Activated CD8-positive, alpha-beta memory T cell treated with anti-CD3 and anti-CD28 coated beads, Interleukin-2, amount 50 U/mL, for 4 hours (primary cell): ENCODE measurements at places on chromosomes 11 and 22.

- DNase-seq = no peak
Measured at GRCh38 chr11:102802341-102802740, 4.4 kb upstream of the MMP1 start.

DNA sequence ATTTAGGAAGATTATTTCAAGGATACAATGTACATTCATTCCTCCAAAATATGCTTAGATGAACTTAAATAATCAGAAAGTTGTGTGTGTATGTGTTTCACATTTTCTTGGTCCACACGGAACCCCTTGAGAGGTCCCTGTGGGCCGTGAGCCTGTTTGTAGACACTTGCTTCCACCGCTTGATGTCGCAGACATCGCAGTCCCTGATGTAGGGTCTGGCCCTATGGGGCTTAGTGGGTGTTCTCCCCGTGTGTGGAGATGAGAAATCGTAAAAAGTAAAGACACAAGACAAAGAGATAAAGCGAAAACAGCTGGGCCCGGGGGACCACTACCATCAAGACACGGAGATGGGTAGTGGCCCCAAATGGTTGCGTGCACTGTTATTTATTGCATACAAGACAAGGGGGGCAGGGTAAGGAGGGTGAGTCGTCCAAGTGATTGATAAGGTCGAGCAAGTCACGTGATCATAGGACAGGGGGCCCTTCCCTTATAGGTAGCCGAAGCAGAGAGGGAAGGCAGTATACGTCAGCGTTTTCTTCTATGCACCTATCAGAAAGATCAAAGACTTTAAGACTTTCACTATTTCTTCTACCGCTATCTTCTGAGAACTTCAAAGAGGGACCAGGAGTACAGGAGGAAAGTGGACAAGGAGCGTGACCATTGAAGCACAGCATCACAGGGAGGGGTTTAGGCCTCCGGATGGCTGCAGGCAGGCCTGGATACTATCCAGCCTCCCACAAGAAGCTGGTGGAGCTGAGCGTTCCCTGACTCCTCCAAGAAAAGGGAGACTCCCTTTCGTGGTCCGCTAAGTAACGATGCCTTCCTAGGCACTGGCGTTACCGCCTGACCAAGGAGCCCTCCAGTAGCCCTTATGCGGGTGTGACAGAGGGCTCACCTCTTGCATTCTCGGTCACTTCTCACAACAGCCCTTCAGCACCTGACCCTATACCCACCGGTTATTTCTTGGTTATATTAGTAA lies 1.2 kb upstream of the APOBEC3C start:
- DNase-seq = no peak

GRCh38 chr22:30694640-30695350 lies at the start of gene OSBP2:
OSBP2 (plus strand) TSS chr22:30694874; CDS start chr22:30694910, 36 bp downstream.
- DNase-seq = peak; percentile 38

- DNase-seq = no peak
Measured at GRCh38 chr11:134004496-134005172, 47.9 kb upstream of the IGSF9B start.

DNA sequence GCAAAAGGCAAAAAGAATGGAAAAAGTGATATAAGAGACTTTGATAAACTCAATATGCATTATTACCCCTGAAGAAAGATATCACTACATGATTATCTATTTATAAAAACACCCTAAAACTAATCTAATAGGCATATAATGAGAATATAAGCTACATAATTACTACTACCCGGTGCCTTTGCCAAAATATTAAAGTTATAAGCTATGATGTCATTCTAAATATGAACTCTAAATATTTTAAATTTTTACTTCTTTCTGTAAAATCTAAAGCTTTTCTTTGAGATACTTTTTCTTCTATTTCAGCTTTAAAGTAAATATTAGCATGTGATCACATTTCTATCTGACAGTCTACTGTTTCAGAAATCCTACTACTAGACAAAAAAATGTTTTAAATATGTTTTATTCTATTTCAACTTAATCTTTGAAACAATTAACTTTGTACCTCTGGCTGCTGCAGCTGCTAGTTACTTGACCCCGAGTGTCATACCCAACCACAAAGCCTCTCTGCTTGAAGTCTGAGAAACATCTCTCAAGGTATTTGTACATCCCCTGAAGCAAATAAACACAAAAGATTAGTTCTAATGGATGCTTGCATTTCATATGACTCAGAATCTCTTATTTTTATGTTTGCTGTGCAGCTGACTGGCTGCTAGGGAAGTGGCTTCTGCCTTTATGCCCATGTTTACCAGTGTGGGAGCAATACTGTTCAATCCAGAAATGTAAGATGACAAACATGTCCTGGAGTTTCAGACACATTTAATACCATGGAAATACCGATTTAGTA lies 26.8 kb downstream of the PGM2L1 start:
- no peak for DNase-seq

DNA sequence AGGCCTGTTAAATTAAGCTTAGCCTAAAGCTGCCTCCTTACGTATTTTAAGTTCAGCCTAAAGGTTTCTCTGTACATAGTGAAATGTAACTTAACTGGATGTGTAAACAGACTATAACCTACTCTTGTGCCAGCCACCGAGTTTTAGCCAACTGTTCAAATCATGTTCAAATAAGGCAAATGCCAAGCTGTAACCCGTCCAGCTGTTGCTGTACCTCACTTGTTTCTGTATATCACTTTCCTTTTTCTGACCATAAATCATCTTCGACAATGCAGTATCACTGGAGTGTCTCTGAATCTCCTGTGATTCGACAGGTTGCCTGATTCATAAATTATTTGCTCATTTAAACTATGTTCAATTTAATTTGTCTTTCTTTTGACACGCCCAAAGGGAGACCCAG lies 4.0 kb upstream of the PLAAT5 start:
- no peak for DNase-seq

DNA sequence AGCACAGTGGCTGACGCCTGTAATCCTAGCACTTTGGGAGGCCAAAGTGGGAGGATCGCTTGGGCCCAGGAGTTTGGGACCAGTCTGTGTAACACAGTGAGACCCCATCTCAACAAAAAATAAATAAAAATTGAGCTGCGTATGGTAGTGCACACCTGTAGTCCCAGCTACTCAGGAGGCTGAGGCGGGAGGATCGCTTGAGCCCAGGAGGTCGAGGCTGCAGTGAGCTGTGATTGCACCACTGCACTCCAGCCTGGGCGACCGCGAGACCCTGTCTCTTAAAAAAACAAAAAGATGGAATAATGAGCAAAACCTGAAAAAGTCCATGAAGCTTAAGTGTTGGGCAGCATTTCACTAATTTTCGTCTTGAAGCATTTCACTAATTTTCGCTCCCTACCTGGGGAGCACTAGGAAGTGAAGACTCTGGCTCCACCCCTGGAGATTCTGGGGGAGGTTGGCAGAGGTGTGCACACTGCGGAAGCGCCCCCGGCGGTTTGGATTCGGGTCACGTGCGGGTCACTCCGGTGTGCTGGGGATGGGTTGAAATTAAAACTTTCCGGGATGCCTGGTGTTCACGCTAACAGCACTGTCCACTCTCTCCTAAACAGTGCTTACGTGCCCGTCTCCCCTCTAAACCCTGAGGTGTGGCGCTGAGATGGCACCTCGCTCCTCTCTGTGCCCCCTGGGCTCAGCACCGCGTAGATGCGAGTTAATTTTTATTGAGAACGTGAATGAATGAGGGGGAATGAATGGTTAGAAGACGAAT lies 906 bp upstream of the NAA40 start:
- DNase-seq = no peak

GRCh38 chr11:25981998-25982397 lies 349.9 kb upstream of the ANO3 start:
- DNase-seq = no peak

DNA sequence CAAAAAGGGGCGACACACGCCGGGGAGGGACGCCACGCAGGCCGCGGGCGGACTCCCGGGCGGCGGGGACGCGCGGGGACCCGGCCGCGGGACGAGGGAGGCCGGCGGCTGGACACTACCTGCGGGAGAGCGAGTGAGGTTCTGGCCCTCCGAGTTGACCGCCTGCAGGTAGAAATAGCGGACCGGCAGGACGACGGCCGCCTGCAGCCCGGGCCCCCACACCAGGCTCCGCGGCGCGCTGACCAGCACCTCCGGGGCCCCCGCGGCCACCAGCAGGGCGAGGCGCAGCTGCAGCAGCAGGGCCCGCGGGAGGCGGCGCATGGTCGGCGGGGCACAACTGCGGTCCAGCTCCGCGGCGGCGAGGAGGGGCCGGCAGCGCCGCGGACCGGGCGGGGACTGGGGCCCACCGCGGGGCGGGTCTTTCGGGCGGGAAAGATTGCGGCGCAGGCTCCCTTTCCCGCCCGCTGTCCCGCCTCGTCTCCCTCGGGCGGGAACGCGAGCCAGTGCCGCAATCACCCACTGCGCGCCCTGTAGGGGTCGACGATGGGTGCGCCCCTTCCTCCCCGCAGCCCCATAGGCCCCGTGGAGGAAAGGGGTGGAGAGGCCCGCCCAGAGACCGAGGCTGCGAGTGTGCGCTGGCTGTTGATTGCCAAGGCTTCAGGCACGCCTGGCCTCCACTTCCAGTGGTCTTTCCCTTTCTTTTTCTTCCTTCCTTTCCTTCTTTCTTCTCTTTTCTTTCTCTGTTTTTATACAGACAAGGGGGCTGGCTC lies at the start of gene POGLUT3:
Gene POGLUT3, minus strand, starts transcription at position 339 of the 770 bp plus-strand sequence. Its CDS starts 18 bp downstream, at position 321.
- peak; percentile 32 for DNase-seq

DNA sequence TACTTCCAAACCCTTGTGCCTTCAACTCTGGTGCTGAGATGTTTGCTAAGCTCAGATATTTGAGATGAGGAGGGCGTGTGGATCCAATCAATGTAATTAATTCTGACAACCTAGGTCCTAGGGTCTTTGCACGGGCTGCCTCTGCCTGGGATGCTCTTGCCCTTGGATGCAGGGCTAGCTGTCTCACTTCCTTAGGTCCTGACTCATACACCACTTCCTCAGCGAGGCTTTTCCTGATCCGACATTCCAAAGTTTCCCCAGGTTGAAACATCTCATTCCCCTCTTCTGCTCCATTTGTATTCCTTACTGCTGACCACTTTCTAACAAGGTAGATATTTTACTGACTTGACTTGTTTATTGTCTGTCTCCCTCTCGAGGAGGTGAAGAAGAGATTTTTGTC lies 43.0 kb upstream of the NTM start:
- no peak for DNase-seq

DNA sequence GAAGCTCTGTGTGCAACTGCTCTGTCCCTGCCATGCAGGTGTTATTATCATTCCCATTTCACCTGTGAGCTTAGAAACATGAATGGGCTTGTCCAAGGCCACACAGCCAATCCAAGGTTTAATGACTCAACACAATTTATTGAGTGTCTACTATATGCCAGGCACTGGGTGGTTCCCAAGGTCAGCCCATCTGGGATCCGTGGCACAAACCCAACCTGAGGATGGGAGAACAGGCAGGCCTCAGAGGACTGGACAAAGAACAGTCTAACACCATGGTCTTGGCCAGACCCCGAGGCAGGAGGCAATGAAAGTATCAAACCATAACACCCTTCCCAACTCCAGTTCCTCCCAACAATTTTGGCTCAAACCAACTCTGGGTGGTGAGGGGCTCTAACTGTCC lies 15.7 kb downstream of the SPATA19 start:
- no peak for DNase-seq

DNA sequence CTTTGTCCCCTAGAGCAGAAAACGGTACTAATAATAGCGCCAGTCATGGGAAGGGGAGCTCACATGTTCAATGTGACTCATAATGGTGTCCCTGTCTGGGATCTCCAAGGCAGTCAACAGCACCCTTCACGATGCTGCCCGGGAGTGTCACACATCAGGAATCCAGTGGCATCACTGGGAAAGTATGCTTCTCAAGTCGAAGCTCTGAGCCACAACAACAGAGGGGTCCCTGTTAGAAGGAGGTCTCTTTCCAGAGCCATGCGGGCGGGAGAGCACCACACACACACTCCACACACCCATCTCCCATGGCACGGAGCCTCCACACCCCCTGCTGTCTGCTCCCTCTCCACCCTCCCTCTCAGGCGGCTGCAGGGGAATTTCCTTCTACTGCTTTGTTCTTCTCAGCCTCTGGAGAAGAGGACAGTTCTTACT lies 119.7 kb downstream of the ETS1 start:
- DNase-seq = no peak

DNA sequence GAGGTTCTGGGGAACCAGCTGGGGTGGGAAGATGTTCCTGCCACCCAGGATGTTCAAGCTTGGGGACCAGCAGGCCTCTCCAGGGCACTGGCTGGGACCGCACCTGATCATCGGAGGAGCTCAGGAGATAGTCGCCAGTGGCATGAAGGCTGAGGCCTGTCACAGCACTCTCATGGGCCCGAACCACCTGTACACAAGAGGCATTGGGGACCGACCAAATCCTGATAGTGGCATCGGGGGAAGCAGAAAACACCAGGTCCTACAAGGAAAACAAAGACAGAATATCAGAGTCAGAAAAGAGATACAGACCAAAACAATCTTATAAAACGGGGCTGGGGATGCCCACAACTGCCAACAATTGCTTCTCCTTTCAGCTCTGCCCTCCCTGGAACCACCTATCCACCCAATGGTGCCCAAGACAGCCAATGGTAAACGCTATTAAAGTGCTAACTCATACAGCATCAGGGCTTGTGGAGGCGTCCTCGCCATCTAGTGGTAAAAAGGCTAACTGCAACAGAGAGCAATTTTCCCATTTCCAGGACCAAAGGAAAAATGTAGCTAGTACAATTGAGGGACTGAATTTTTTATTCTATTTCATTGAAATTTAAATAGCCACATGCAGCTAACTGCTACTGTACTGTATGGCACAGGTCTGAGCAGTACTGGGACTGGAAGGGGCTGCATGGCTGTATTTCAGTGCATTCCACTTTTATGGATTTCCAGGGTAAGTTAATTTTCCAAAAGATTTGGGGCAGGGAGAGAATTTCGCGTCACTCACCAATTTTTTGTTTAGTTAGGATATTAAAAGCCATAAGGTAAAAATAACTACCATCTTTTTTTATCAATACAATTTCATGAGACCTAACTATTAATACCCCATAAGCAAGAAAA lies 7.1 kb downstream of the PRPF19 start:
- DNase-seq = no peak

GRCh38 chr11:110747531-110747930 lies 35.3 kb upstream of the ARHGAP20 start:
- DNase-seq = no peak

GRCh38 chr11:773830-774229 lies 3.5 kb downstream of the GATD1 start:
- no peak for DNase-seq

- DNase-seq = no peak
Measured at GRCh38 chr11:60396382-60396781, at the start of gene MS4A14. MS4A14 (plus strand) TSS chr11:60396459; CDS start chr11:60396579, 120 bp downstream.

DNA sequence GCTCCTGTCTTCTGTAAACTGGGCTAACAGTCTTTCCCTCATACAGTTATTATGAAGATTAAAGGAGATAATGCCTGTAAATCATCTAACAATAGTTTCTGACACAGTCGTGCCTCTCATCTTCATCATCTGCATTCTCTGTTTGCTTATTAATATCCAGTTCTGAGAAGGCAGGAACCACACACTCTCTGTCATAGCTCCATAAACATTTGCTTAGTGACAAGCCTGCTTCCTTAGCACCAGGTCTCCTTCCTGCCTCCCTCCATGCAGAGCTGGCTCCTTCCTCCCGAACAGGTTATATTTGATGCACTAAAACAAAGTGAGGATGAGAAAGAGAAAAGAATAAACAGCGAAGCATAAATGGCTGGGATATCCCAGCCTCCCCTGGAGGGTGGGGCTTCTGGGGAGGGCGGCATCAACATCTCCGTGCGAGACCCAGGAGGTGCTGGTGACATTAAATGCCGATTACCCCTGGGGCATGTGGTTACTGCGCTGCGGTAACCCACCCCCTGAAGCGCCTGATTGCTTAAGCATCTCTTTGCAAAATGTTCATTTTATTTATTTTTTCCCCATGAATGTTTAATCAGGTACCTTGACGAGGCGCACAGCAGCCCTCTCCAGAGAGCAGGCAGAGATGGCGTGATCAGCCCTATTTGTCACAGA lies 404.9 kb downstream of the NXPE2 start:
- no peak for DNase-seq
